Urinary bladder (tissue), 4 donors: ENCODE measurements at places on chromosomes 13 and 19. TPM values are rescaled to one million over a fixed set of nuclear protein-coding genes. Genes with fewer than 3 reads are reported as not detected.

Gene FFAR2
- 0.69 TPM for total RNA-seq

Gene FAM98C
- 5.1 TPM for total RNA-seq

Gene SLC6A16
- total RNA-seq: 0.26 TPM

Gene C19orf73
- total RNA-seq: not detected

Gene PALM3
- 0.90 TPM for total RNA-seq

Gene ARHGEF18
- total RNA-seq: 20.7 TPM

Gene TSSK6
- total RNA-seq: 0.85 TPM

Gene ZNF222
- total RNA-seq: 9.2 TPM

Gene IRS2
- 6.5 TPM for total RNA-seq

Gene NTN5
- total RNA-seq: 0.53 TPM

Gene HPN
- total RNA-seq: not detected

Gene CEACAM7
- total RNA-seq: not detected

Gene CARM1
- total RNA-seq: 19.1 TPM

Gene ERICH4
- total RNA-seq: not detected

Gene APOC4
- total RNA-seq: not detected

Gene LILRA1
- total RNA-seq: 0.26 TPM

Gene IGFL1
- total RNA-seq: not detected

Gene FOSB
- total RNA-seq: 10.4 TPM

Gene SHD
- 3.6 TPM for total RNA-seq

Gene METTL21C
- total RNA-seq: 0.69 TPM

Gene ZNF547
- 6.1 TPM for total RNA-seq

Gene ZNF563
- 8.4 TPM for total RNA-seq

Gene SELENOW
- total RNA-seq: 186 TPM

Gene CEACAM1
- total RNA-seq: 6.2 TPM

Gene TJP3
- total RNA-seq: 3.1 TPM

Gene TTC9B
- total RNA-seq: 0.21 TPM

Gene TMEM86B
- 0.79 TPM for total RNA-seq

Gene SLC25A41
- total RNA-seq: not detected

Gene WDFY2
- 14.5 TPM for total RNA-seq

Gene ZNF331
- 24.7 TPM for total RNA-seq

Gene SYT3
- total RNA-seq: 0.16 TPM

Gene CEACAM20
- not detected for total RNA-seq

Gene KATNAL1
- 56.4 TPM for total RNA-seq

Gene HIF3A
- 41.0 TPM for total RNA-seq

Gene ARHGAP33
- 17.4 TPM for total RNA-seq

Gene POU2F2
- total RNA-seq: 0.95 TPM

Gene TDRD12
- 1.1 TPM for total RNA-seq

Gene KLK14
- not detected for total RNA-seq

Gene ERF
- total RNA-seq: 17.9 TPM

Gene SMIM17
- 1.8 TPM for total RNA-seq

Gene F10
- 27.6 TPM for total RNA-seq
